Effector memory CD8-positive, alpha-beta T cell (primary cell): ENCODE measurements at places on chromosomes 4 and X.

- no peaks in the 10 kb centered on the region for H3K4me1 ChIP-seq
- no peak for DNase-seq
- no peaks in the 10 kb centered on the region for H3K27me3 ChIP-seq
- no peaks in the 10 kb centered on the region for H3K36me3 ChIP-seq
- no peak overlapping the region for H3K4me3 ChIP-seq
Observed at GRCh38 chr4:74291471-74291870, 16.8 kb upstream of the EPGN start.

- no peak overlapping the region for H3K27ac ChIP-seq
- H3K27me3 ChIP-seq = peaks cover 7% of the 10 kb centered on the region
- H3K36me3 ChIP-seq = peaks cover 4% of the 10 kb centered on the region
- H3K4me1 ChIP-seq = no peaks in the 10 kb centered on the region
- DNase-seq = no peak
- H3K4me3 ChIP-seq = no peak overlapping the region
Observed at GRCh38 chr4:5812506-5813229, 80.2 kb downstream of the CRMP1 start.

- H3K27me3 ChIP-seq = peaks cover 59% of the 10 kb centered on the region
- no peak overlapping the region for H3K27ac ChIP-seq
- H3K36me3 ChIP-seq = no peaks in the 10 kb centered on the region
- H3K4me1 ChIP-seq = no peaks in the 10 kb centered on the region
- DNase-seq = no peak
Observed at GRCh38 chr4:76614589-76614988, 179.6 kb downstream of the SHROOM3 start.

DNA sequence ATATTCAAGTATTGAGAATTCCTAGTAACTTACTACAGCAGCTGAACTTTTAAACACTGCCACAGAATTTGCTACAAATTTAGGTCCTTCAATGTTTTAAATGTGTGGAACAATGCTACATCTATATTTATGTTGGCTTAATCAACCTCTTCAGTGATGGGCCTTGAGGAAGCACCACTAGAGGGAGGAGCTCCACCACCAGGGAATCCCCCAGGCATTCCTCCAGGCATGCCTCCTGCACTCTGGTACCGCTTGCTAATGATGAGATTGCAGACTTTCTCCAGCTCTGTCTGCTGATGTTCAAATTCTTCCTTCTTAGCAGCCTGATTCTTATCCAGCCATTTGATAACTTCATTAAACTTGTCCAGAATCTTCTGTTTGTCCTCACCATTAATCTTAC, 190.8 kb downstream of the HTR2C start:
- H3K4me1 ChIP-seq = no peaks in the 10 kb centered on the region
- no peaks in the 10 kb centered on the region for H3K27me3 ChIP-seq
- no peak overlapping the region for H3K27ac ChIP-seq
- DNase-seq = no peak

- no peaks in the 10 kb centered on the region for H3K4me1 ChIP-seq
- no peak overlapping the region for H3K4me3 ChIP-seq
- DNase-seq = no peak
- H3K36me3 ChIP-seq = no peaks in the 10 kb centered on the region
Observed at GRCh38 chr4:24794051-24794450, 1.3 kb upstream of the SOD3 start.

- H3K36me3 ChIP-seq = no peaks in the 10 kb centered on the region
- DNase-seq = no peak
- no peak overlapping the region for H3K4me3 ChIP-seq
- H3K4me1 ChIP-seq = peaks cover 5% of the 10 kb centered on the region
Observed at GRCh38 chr4:109424093-109424841, 9.3 kb upstream of the SEC24B start.

DNA sequence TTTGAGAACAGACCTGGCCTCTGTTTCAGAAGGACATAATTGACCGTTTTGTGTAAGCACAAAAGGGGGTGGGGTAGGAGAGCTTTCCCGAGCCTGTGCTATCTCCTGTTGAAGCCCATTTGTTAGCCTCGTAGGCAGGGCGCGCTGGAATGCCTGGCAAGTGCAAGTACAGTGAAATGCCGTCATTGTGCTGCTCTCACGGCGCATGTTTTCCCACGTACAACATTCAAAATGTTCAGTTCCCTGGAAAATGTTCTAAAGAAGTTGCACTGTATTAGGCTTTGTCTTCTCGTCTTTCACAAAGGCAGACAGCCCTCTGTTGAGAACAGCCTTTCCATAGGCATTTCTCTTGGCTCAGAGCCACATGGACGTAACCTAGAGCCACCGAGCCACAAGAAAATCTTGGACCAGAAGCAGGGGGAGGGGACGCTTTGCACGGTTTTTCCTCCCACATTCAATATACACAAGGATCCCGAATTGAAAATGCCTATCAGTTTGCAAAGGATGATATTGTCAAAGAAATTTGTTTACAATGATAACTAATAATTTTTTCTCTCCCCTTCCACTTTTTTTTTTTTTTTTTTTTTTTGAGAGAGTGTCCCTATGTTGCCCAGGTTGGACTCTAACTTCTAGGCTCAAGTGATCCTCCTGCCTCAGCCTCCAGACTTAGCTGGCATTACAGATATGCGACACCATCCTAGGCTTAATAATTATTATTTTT, 54.6 kb upstream of the RAPGEF2 start:
- peaks cover 5% of the 10 kb centered on the region for H3K4me1 ChIP-seq
- H3K36me3 ChIP-seq = no peaks in the 10 kb centered on the region
- H3K27ac ChIP-seq = no peak overlapping the region
- DNase-seq = no peak
- peaks cover 8% of the 10 kb centered on the region for H3K27me3 ChIP-seq

- no peak overlapping the region for H3K4me3 ChIP-seq
- no peaks in the 10 kb centered on the region for H3K27me3 ChIP-seq
- no peak for DNase-seq
Observed at GRCh38 chr4:21195682-21196081, 495.4 kb downstream of the PACRGL start.

DNA sequence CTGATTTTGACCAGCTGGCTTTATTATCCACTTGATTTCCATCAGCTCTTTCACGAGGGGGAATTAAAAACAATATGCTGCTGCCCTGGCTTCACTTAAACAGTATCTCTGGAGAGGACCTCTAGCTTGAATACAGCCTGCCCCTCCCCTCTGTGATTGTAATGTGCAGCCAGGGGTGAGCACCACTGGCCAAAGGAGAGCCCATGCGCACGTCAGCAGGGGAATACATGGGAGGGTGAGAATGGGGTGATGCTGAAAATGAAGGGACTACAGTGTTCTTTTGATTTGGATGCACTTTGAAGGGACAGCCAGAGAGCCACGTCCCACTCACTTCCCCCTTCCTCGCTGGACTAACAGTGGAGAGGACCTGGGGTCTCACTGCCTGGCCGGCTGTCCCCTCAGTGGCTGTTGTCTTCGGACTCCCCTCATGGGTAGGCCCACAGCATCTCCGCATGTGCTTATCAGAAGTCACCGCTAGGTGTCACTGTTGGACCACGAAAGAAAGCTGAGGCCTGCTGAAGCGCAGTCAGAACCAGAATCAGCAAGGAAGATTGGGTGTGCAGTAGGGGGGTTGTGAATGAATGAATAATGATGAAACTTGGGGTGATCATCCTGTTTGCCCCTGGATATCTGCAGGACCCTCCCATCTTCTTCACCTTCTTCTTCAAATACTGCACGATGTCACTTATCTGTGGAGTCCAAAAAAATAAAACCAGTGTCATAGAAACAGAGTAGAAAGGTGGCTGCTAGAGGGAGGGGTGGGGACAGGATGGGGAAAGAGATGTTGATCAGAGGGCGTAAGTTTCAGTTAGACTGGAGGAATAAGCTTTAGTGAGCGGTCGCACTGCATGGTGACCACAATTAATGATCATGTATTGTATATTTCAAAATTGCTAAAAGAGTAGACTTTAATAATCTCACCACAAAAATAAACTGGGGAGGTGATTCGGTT, 32.8 kb downstream of the CLCN4 start:
- H3K36me3 ChIP-seq = no peaks in the 10 kb centered on the region
- peaks cover 4% of the 10 kb centered on the region for H3K4me1 ChIP-seq
- no peak overlapping the region for H3K27ac ChIP-seq
- DNase-seq = peak; percentile 64
- no peak overlapping the region for H3K4me3 ChIP-seq

DNA sequence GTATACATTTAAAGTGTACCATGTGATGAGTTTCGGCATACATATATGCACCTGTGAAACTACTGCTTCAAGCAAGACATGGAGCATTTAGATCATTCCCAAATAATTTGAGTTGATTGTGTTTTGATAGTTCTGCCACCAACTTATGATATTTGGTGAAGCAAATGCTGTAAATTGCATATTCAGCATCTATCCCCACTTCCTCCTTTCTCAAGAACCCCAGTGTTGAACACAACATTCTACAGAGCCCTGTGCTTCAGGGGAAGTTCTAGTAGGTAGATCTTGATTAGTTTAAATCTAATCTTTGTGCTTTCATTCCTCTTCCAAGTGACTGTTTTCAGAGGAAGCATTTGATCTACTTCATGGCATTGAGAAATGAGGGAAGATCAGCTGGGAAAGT, 5.4 kb upstream of the SHROOM3 start:
- no peak overlapping the region for H3K27ac ChIP-seq
- DNase-seq = no peak
- no peak overlapping the region for H3K4me3 ChIP-seq
- no peaks in the 10 kb centered on the region for H3K36me3 ChIP-seq
- no peaks in the 10 kb centered on the region for H3K4me1 ChIP-seq
- H3K27me3 ChIP-seq = peaks cover 17% of the 10 kb centered on the region

- H3K36me3 ChIP-seq = peaks cover 2% of the 10 kb centered on the region
- DNase-seq = no peak
- no peak overlapping the region for H3K27ac ChIP-seq
- H3K4me3 ChIP-seq = no peak overlapping the region
- peaks cover 10% of the 10 kb centered on the region for H3K4me1 ChIP-seq
- H3K27me3 ChIP-seq = peaks cover 15% of the 10 kb centered on the region
Observed at GRCh38 chrX:53324803-53325202, 43.4 kb upstream of the IQSEC2 start.

DNA sequence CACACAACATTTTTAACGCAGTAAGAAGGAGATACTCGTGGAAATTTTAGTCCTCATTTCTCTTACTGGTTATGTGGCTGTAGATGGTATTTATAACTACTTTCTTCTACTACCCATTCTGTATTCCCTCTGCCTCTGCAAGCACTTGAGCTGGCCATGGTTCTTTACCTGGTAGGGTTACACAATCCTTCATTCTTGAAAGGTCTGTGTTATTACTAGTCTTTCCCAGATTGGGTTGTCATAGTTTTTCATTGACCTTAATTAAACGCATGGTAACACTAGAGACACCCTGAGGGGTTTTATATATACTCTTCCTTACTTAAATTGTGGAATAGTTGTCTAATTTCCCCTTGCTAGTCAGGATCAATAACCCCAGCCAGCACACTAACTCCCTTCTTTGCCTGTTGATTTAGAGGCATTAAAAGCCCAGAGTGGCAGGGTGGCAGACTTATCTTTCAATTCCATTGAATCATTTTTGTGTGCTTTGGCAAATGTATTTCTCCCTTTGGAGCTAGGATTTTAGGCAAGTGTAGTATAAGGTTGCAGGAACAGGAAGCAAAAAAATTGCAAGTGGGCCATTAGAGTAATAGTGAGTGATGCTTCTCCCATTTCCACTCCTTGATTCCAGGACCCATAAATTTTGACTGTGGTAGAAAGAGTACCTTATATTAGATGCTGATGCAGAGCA, 113.6 kb upstream of the EMCN start:
- no peak overlapping the region for H3K27ac ChIP-seq
- H3K4me1 ChIP-seq = no peaks in the 10 kb centered on the region

DNA sequence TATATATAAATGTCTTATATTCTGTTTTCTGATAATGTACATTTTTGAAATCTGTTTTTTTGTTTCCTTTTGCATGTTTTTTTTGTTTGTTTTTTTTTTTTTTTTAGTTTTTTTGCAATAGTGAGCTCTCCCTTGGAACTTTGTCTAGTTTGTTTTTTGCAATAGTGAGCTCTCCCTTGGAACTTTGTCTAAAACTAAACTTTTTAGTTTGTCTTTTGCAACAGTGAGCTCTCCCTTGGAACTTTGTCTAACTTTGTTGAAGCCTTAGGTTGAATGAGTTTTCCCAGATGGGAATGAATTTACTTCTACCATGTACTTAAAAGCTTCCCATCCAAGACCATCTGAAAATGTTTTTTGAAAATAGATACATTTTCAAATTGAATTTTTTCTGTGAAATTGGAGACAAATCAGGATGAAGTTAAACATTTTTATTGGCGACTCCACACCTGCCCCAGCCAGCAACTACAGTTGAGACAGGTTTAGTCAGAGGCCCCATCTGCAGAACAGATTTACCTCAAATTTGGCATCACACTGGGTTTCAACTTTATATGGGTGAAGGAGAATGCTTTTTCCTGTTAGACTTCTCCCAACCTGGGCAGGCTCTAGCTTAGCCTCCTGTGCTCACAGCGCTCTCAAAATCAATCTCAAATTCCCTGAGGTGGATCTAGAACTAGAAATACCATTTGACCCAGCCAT, 16.0 kb downstream of the SLC9B2 start:
- H3K4me3 ChIP-seq = no peak overlapping the region
- H3K27me3 ChIP-seq = no peaks in the 10 kb centered on the region
- no peak for DNase-seq

- H3K36me3 ChIP-seq = no peaks in the 10 kb centered on the region
- no peak within 1 kb of the TSS for H3K27ac ChIP-seq
- DNase-seq = no peak
- H3K4me3 ChIP-seq = peak within 1 kb of the TSS; percentile 76
Observed at GRCh38 chrX:54495814-54496516, at the start of gene FGD1. Gene FGD1 (minus strand): TSS chrX:54496234. CDS start chrX:54495432, 802 bp downstream.

- no peak overlapping the region for H3K4me3 ChIP-seq
- peaks cover 29% of the 10 kb centered on the region for H3K36me3 ChIP-seq
- DNase-seq = no peak
- peaks cover 6% of the 10 kb centered on the region for H3K4me1 ChIP-seq
Observed at GRCh38 chr4:1964443-1964842, 44.3 kb downstream of the NELFA start.

- DNase-seq = no peak
- no peak overlapping the region for H3K27ac ChIP-seq
- H3K4me3 ChIP-seq = no peak overlapping the region
- no peaks in the 10 kb centered on the region for H3K4me1 ChIP-seq
- H3K27me3 ChIP-seq = peaks cover 24% of the 10 kb centered on the region
Observed at GRCh38 chrX:46198858-46199257, 346.4 kb downstream of the ZNF674 start.

GRCh38 chrX:114065577-114066223, 518.2 kb upstream of the HTR2C start:
- no peak overlapping the region for H3K27ac ChIP-seq
- no peaks in the 10 kb centered on the region for H3K36me3 ChIP-seq
- DNase-seq = no peak
- no peaks in the 10 kb centered on the region for H3K4me1 ChIP-seq
- no peaks in the 10 kb centered on the region for H3K27me3 ChIP-seq
- no peak overlapping the region for H3K4me3 ChIP-seq

GRCh38 chr4:113248320-113248719, 198.9 kb downstream of the ANK2 start:
- no peak overlapping the region for H3K27ac ChIP-seq
- no peak overlapping the region for H3K4me3 ChIP-seq

- no peaks in the 10 kb centered on the region for H3K4me1 ChIP-seq
- no peak for DNase-seq
- H3K4me3 ChIP-seq = no peak overlapping the region
Observed at GRCh38 chr4:84841435-84841834, 125.1 kb downstream of the WDFY3 start.
